CD4-positive, alpha-beta T cell treated with Interferon alpha-2 for 1 hour (primary cell): ENCODE measurements at places on chromosomes 1 and 21.

- DNase-seq: no peak
Observed at GRCh38 chr1:201538612-201539551, at the start of gene NAV1. Gene NAV1, plus strand, starts transcription at chr1:201539127. Its CDS starts 83,758 bp downstream, at chr1:201622885.

DNA sequence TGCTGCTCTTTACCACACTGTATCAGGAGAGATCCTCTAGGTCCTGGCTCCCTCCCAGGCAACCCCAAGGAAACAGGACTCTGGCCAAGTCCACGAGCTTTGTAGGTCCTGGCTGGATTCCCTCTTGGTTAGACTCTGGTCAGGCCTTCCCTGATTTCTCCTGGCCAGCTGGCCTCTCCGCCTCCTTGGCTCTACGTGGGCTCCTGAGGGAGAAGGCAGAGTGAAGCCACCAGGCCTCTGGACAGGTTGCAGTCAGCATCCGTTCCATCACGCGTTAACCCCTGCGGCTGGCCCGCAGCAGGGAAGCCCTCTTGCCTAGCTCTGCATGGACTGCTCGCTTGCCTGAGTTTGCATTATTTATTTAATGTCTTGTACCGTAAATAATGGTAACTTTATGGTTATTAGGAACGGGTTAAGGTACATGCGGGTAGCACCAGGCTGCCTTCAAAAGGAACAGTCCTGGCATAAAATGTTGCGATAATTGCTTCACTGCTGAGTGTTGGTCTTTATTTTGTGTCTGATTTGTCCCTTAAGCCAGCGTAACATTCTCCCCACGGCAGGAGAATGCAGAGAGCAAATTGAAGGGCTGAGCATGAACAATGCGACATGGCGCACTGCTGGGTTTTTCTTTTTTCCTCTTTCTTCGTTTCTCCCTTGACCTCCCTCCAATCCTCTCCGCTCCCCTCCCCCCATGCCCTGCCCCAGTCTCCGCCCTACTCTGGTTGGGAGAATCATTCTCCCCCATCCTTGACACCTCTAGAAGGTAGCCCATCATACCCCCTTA, 100.3 kb downstream of the RNF220 start:
- no peak for DNase-seq

GRCh38 chr21:45383111-45383614, 21.8 kb upstream of the COL18A1 start:
- DNase-seq: no peak

GRCh38 chr21:17610911-17611310, 1.8 kb downstream of the BTG3 start:
- DNase-seq: no peak

- DNase-seq: no peak
Observed at GRCh38 chr1:2129256-2129943, 65.2 kb downstream of the FAAP20 start.

- no peak for DNase-seq
Observed at GRCh38 chr1:84857906-84858305, 35.1 kb downstream of the LPAR3 start.

GRCh38 chr1:222464841-222465210, 83.1 kb downstream of the HHIPL2 start:
- peak; percentile 82 for DNase-seq

GRCh38 chr1:45331436-45332345, 5.0 kb downstream of the HPDL start:
- no peak for DNase-seq

GRCh38 chr1:178560871-178561376, 48.0 kb downstream of the TEX35 start:
- no peak for DNase-seq

DNA sequence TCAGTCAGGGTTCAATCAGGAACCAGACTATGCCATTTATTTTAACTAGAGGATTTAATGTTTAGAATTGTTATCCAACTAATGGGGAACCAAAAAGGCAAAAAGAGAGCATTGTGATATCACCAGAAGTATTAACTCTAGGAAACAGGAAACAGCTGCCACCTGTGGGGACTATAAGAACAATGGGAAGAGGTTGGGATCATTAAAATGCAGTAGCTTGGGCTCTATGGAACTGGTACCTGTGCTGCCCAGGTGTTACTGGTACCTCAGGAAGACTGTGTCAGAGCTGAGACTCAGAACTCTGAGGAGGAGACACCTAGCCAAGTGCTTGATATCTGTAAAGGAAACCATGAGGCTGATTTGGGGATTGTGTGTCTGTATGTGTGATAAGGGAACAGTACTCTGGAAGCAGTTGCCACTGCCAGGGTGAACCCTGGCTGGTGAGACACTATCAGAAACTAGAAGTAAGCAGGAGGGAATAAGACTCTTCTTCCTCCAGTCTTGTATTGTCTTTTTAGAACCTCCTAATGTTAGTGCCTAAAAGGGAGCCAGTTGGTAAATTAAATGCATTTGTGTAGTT, 49.4 kb downstream of the MAN1A2 start:
- DNase-seq: no peak

DNA sequence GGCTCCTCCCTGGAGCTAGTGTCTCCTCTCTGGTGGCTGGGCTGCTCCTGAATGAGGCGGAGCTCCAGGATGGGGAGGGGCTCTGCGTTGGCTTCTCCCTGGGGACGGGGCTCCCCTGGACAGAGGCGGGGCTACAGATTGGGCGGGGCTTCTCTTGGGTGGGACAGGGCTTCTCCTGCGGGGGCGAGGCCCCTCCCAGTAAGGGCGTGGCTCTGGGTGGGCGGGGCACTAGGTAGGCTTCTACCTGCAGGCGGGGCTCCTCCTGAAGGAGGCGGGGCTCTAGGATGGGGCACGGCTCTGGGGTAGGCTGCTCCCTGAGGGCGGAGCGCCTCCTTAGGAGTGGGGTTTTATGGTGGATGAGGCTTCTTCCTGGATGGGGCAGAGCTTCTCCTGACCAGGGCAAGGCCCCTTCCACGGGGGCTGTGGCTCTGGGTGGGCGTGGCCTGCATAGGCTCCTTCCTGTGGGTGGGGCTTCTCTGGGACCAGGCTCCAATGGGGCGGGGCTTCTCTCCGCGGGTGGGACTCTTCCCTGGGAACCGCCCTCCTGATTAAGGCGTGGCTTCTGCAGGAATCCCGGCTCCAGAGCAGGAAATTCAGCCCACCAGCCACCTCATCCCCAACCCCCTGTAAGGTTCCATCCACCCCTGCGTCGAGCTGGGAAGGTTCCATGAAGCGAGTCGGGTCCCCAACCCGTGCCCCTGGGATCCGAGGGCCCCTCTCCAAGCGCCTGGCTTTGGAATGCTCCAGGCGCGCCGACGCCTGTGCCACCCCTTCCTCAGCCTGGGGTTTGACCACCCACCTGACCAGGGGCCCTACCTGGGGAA, 22.7 kb upstream of the ARF1 start:
- peak; percentile 77 for DNase-seq

- no peak for DNase-seq
Observed at GRCh38 chr1:199283794-199284193, 645.0 kb downstream of the PTPRC start.

DNA sequence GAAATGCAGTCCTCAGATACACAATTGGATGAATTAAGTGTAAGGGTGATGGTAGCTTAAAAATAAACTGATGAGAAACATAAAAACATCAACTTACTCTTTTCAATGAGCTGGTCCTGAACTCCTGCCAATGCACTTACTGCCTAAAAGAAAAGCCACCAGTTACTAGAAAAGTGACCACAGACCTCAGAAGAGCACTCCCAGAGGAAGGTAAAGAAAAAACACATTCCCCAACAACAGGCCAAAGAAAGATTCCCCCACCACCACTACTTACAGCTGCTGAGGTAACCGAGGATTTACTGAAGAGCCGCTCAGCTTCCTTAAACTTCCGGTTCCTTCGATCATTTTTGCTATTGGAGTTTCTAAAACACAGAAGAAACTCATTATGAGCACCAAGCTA, 5.4 kb downstream of the MEAF6 start:
- no peak for DNase-seq

- DNase-seq: no peak
Observed at GRCh38 chr21:44408226-44408625, 47.1 kb upstream of the LRRC3 start.

- DNase-seq: no peak
Observed at GRCh38 chr1:94787691-94788090, 32.5 kb upstream of the SLC44A3 start.

DNA sequence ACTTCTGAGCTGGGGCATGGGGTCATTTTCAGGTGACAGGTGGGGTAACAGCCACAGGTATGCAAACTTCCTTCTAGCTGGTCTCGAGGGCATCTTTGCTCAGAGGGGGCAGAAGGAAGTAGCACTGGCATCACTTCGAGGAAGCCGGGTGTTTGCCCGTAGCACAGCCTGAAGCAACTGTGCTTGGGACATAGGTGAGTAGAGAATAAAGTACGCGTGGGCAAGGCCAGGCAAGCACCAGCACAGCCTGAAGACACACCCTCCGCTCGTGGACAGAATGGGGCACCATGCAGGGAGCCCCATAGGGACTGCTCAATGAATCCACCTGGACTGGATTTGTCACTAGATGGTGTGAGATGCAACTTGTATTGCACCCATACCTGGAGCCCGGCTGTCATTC, 167.1 kb downstream of the KCNJ6 start:
- DNase-seq: no peak

DNA sequence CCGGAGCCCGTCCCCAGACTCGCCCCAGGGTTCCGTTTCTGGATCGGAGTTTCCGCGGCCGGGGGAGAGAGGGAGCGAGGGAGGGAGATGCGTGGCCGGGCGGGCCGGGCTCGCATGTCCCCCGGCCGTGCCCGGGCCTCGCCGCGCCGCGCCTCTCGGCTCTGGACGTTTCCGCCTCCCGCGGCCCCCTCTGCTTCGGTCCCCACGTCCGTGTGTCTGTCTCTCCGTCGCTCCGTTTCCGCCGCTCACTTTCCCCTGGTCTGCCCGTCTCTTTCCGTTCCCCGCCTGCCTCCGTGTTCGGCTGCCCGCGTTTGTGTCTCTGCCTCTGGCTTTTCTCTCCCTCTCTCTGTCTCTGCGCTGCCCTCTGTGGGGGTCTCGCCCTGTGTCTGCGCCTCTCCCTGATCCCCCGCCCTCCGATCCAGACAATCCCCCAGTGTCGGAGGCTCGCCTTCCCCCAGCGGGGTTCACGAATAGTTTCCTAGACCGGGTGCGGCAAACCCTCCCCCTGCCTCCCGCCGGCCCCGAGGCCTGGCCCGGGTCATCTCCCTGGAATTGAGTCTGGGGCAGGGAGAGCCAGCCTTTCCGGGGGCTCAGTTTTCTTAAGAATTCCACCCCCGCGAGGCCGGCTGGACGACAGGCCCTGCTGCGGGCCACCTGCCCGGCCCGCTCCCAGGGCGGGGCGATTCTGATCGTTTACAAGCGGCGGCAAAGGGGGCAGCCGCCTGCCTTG, 735 bp downstream of the NBL1 start:
- peak; percentile 20 for DNase-seq

GRCh38 chr1:147209825-147210821, 15.0 kb downstream of the FMO5 start:
- DNase-seq: no peak

- DNase-seq: no peak
Observed at GRCh38 chr1:6961905-6962477, 176.7 kb downstream of the CAMTA1 start.

- DNase-seq: no peak
Observed at GRCh38 chr1:180234369-180235076, 4.5 kb downstream of the LHX4 start.

DNA sequence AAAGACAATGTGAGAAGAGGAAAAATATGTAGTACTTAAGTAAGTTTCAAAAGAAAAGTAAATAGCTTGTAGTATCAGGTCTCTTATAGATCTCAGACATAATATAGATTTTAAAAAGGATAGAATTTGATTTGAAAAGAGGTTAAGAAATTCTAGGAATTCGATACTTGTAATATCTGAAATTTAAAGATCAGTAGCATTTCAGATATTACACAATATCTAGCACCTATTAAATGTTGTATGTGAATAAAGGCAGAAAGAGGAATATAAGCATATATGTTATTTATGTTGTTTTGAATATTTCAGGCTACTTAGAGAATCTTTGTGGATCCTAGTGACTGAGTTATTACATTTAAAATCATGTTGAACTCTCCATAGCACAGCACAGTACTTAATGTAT, 35.0 kb upstream of the METTL18 start:
- no peak for DNase-seq

DNA sequence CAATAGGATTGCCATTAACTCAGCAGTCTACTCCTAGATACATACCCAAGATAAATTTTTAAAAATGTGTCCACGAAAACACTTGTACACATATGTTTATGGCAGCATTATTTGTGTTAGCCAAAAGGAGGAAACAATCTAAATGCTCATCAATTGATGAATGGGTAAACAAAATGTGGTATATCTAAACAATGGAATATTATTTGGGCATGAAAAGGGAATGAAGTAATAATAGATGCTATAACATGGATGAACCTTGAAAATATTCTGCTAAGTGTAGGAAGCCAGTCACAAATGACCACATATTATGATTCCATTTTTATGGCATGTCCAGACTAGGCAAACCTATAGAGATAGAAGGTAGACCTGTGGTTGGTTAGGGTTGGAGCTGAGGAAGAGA, 34.3 kb downstream of the CFHR5 start:
- no peak for DNase-seq
